CD4-positive, alpha-beta T cell (primary cell): ENCODE measurements at places on chromosomes 2 and 18. TPM values are rescaled to one million over a fixed set of nuclear protein-coding genes. Genes with fewer than 3 reads are reported as not detected.

The WDCP gene
- 1.4 TPM for total RNA-seq

The OTX1 gene
- total RNA-seq: not detected

The MAP2 gene
- 0.20 TPM for total RNA-seq

The DTYMK gene
- 4.8 TPM for total RNA-seq

The NOSTRIN gene
- total RNA-seq: 1.0 TPM

The CDH19 gene
- not detected for total RNA-seq

DNA sequence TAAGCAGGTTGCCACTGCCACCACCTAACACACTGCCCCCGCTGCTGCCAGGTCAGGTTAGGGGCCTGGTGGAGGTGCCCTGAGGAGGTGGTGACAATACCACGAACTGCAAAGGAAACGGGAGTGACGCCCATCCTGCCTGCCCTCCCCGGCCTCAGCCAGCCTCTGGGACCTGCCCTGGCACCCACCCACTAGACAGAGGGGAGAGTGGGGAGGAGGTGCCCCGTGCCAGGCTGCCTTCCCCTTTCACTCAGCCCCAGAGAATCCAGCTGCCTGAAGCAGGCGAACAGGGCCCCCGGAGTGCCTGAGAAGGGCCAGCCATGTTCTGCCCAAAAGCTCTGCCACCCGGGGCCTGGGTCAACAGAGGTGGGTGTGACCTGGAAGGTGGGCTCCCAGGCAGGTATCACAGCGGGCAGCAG is 44.5 kb upstream of the FOSL2 start:
- DNase-seq: peak; percentile 50

DNA sequence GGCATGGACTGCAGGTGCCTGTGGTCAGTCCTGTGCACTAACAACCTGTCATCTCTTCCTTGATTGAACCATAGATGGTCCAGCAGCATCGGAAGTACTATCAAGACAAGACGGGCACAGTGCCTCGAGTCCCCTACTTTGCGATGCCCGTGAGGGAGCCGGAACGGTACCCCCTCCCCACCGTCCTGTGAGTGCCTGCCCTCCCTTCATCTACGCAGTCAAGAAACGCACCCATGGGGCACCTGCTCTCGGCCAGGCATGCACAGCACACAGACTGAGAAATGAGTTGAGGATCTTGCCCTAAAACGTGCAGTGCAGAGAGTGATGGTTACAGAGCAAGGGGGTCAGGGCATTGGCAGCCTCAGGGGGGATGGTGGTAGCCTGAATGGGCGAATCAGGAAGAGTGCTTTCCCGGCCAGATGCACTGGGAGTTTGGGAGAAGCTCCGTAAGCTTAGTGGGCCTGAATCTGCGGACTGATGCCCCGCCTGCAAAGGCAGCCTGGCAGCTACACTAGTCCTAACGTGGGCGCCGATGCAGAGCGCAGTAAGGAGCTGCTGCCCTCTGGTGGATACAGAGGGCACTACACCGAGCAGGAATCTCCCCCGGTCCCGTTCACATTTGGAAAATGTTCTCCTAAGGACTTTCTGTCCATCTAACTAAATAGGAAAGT is 63.6 kb downstream of the CIB4 start:
- peak; percentile 49 for DNase-seq

DNA sequence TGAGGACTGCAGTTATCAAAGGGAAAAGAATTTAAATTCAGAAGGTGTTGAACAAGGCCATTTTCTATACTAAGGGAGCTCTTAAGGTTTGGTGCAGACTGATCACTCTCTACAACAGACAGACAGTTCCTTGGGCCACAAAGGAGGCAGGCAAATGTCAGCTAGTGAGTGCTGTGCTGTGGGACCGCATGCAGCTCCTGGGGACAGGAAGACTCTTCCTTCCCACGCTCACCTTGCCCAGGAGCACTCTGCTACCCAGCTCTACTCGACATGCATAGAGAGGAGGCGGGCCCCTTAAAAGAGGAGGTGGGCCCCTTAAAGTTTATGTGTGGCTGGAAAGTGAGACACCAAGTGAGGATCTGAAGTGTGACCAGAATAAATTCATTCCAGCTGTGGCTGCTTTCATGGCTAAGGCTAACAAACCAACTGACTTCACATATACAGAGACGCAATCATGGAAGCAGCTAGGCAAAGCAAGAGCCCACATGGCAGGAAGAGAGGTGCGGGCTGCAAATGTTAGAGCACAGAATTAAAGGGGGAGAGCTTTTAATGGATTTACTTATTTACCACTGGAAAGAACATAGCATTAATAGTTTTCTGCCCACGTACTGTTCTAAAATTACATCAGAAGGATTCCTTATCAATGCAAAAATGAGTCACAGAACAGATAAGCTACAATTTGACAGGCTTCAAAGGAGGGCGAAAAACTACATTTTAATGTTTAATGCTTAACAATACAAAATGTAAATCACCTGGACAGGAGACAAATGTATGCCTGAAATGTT is 101.4 kb upstream of the RNU4ATAC start:
- DNase-seq: no peak

DNA sequence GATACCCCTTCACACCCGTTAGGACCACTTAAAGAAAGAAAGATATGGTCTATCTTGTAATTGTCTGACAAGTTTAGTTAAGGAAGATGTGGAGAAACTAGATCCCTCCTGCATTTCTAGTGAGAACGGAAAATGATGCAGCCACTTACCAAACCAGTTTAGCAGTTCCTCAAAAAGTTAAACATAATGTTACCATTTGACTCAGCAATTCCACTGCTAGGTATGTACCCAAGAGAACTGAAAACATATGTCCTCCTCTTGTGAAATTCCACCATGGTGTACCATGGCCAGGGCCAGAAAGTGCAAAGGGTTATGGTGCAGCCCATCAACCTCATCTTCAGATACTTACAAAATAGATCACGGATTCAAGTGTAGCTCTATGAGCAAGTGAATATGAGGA is 79.0 kb upstream of the ID2 start:
- no peak for DNase-seq

GRCh38 chr2:86764661-86765309 is 25.9 kb downstream of the CD8A start:
- no peak for DNase-seq

GRCh38 chr2:201263779-201264178 is 3.4 kb downstream of the CASP8 start:
- no peak for DNase-seq

- DNase-seq: no peak
Measured at GRCh38 chr2:102421890-102422759, 835 bp upstream of the IL18RAP start.

DNA sequence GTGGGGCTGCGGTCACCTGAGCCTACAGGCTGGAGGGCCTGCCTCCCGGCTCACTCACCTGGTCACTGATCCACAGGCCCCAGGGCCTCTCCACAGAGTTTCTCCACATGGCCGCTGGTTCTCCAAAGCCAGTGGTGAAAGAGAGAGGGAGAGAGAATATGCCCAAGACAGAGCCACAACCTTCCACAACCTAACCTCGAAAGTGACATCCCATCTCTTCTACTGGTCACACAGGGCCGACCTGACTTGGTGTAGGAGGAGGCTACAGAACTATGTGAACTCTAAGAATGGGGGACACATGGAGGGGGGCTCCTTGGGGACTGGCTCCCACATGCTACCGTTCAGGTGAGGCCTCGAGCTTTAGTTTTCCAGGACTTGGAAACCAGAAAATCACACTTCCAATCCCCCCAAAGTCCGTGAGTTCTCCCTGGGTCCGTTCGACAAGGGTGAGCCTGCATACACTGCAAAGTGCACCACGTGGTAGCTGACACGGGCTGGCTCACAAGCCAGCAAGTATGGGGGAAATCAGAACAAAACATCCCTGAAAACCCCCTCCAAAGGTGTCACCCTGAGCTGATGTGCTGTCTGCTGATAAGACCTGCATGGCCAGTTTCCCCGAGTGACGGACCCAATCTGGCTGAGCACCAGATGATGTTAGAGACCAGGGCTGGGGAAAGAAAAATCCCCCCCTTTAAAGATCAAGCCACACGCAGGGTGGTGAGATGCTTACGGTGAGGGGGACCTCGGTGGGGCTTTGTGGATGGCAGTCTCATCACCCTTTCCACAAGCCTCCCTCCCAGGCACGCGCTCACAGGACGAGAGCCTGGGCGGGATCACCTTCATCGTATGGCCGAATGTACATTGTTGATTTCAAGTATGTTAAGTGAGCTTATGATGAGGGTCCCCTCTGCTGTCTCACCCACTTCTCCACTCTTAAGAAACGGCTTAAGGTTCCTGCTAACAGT is 54.2 kb upstream of the SEMA4C start:
- peak; percentile 20 for DNase-seq
